NCI-H2081 (cell line): ENCODE measurements at places on chromosomes 16 and 17.
A peak's percentile ranks its signal among the peaks of the same experiment; 100 is the strongest.

- DNase-seq: no peak
Observed at GRCh38 chr16:8935989-8936388, 27.7 kb downstream of the USP7 start.

GRCh38 chr17:22145605-22146178 lies 453.4 kb downstream of the KCNJ18 start:
- no peak for DNase-seq

- DNase-seq: no peak
Observed at GRCh38 chr16:3625911-3626732, 14.7 kb upstream of the SLX4 start.

DNA sequence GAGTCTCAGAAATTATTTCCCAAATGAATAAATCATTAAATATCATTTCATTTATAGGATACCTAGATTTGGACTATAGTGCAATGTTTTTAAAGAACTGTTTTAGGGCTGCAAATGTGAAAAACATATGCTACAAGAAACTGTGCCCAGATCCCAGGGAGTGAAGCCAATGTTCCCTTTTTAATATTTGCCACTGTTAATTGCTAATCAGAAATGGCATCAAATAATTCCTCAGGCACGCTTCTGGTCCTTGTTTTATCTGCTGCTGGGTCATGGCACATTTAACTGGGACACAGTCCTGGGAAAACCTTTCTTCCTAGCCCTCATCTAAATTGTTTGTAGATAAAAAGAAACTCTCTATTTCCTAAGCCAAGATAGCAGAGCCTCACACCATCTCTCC lies 79.3 kb upstream of the CNTNAP4 start:
- no peak for DNase-seq

DNA sequence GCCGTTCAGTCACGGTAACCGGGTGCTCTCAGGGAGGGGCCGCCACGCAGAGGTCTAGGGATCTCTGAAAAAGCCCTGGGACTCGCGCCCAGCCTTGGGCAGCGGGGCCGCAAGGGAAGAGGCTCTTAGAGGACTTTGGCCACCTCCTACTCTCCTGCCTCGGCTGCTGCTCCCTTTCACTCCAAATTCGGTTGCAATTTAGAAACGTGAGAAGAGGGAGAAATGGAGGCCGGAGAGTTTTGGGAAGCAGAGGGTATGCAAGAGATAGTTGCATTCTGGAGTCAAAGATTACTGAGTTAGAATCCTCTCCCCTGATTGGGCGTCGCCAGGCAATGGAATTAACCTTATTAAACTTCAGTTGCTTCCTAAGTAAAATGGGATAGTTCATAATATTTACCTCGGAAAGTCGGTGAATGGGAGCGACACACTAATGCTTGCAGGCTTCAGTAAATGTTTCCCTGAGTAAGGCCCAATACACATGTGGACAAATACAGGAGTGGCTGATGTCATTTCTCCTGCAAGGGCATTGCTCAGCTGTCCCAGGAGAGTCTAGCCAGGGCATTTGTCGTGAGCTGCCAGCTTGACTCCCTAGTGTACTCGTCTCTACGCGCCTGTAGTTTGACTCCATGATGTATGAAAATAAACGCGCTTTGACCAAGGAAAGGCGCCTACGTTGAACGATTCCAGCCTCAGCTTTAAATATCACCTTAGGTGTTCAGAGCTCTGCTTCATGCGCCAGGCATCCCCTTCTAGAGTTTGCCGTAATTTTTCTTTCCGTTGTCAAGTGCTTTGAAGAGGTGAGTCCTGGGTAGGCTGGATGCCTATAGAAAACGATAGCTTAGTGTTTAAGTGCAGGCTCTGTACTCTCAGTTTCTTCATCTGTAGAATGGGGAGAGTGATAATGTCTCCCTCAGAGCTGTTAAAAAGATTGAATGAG lies 667 bp downstream of the OGFOD1 start:
- DNase-seq: no peak

DNA sequence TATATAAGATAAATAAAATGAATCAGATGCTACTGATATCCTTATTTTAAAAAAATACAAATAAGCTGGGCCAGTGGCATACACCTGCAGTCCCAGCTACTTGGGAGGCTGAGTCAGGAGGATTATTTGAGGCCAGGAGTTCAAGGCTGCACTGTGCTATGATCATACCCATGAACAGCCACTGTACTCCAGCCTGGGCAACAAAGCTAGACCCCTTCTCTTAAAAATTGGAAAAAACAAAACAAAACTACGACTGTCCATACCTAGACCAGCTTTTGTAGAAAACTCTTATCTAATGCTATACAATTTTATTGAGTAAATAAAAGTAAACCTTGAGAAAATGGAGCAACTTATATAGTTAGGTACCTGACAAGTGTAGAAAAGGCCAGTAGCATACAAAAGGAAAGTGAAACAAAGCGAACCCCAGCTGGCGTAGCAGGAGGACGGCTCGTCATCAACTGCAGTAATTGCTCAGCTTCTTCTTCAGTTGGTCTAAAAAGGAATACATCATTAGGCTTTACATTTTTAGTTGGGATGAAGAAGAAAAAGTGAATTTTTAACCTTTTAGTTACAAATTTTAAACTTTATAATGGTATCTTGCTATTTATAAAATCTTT lies 23.6 kb downstream of the INTS2 start:
- no peak for DNase-seq

GRCh38 chr17:63071797-63072196 lies 105.8 kb downstream of the TANC2 start:
- no peak for DNase-seq

DNA sequence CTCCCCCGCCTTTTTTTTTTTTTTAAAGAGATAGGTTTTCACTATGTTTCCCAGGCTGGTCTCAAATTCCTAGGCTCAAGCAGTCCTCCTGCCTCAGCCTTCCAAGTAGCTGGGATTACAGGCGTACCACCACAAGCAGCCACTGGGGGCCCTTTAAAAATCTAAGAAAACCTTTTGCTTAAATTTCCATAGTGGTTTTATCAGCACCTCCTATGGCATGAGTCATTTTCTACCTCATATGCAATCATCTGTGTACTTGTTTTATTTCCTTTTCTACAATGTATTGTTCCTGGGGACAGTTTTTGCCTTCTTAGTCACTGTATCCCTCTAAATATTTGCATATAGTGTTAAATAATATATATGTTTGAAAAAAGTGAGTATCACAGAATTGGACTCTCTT lies 29.2 kb downstream of the GNA13 start:
- no peak for DNase-seq

GRCh38 chr17:82314727-82315605 lies 2.4 kb downstream of the CD7 start:
- no peak for DNase-seq

- no peak for DNase-seq
Observed at GRCh38 chr16:53042235-53042701, 10.4 kb downstream of the CHD9NB start.

- no peak for DNase-seq
Observed at GRCh38 chr17:44263345-44263902, 4.5 kb downstream of the SLC4A1 start.

DNA sequence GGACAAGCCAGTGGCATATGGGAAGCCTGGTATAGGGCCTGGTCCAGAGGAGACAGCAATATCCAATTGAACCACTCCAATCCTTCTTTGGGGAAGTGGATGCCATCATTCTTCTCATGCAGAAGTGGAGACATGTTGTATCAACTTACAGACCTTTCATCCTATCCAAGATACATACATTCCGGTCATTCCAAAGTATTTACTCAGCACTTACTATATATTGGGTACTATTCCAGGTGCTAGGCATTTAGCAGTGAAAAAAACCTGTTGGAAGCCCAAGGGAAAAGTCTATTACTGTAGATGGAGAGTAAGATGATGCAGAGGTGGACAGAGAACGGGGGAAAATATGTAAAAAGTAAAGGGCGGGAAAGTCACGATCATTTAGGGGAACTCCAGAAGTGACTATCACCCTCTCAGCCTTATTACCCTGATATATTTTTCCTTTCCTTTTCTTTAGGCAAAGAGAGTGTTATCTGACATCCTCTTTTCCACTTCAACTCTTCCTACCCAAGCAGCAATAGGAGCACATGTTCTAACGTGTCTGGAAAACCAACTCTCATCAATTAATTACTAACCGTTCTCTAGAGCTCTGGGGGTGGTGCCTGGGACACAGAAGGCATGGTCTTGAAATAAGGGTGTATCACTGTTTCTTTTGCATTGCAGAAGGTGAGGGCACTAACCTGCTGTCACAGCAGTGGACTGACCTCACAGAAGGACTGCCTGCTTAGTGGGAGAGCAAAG lies 210.1 kb upstream of the MAF start:
- DNase-seq: no peak

- DNase-seq: no peak
Observed at GRCh38 chr16:64751906-64752305, 370.0 kb downstream of the CDH11 start.

DNA sequence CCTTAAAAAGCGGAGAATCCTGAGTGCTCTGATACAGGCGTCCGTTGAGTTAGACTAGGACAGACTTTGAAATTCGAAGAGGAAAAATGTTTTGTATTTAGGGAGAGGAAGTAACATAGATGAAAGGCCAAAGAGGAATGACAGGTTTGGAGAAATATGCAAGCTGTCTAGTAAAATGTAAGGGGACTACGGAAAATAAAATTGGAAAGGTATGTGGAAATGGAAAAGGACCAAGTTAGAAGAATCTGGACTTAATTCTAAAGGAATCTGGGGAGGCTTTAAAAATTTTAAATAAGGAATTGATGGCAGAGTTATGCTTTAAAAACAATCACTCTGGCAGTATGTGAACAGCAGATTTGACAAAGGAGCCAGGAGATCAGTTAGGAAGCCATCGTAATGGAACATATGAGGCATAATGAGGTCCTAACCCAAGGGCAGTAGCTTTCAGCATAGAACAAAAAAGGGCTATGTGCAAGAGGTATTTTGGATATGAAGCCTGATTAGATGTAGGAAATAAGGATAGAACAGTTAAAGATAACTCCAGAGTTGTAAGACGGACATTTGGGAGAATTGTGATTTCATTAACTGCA lies 38.3 kb downstream of the CYB561 start:
- no peak for DNase-seq

DNA sequence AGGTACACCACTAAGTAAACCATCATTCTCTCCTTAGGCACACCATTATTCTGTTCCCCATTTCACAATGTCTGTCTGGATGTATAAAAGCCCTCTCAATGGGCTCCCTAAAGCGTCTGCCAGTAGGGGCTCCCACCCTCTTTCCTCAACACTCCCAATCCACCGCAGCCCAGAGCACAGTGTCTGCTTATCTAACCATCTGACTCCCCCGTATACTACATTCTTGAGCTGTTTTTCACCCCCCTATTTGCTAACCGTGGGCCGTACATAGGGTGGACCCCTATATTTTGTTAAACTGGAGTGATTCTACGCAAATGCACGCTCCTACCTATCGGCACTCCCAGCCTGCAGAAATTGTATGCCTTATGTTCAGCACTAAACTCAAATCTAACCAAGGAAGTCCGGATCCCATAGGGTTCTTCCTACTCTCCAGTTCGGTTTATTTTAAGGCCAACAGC lies 685 bp upstream of the PSMD3 start:
- DNase-seq: peak; percentile 41

DNA sequence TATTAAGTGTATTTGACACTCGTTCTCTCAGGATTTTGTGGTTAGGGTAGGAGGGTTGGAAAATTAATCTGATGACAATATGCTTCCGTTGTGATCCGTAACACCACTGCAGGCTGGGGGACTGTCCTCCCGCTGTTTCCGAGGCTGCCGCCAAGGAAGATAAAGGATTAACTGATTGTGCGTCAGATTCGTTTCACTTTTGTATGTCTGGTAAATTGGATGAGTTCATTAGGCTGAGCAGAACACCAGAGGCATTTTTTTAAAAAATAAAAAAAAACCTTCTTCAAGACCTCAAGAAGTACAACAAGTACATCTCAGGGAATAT lies 486.7 kb upstream of the SALL1 start:
- DNase-seq: no peak

GRCh38 chr17:74386386-74386785 lies 19.1 kb downstream of the GPR142 start:
- DNase-seq: no peak

DNA sequence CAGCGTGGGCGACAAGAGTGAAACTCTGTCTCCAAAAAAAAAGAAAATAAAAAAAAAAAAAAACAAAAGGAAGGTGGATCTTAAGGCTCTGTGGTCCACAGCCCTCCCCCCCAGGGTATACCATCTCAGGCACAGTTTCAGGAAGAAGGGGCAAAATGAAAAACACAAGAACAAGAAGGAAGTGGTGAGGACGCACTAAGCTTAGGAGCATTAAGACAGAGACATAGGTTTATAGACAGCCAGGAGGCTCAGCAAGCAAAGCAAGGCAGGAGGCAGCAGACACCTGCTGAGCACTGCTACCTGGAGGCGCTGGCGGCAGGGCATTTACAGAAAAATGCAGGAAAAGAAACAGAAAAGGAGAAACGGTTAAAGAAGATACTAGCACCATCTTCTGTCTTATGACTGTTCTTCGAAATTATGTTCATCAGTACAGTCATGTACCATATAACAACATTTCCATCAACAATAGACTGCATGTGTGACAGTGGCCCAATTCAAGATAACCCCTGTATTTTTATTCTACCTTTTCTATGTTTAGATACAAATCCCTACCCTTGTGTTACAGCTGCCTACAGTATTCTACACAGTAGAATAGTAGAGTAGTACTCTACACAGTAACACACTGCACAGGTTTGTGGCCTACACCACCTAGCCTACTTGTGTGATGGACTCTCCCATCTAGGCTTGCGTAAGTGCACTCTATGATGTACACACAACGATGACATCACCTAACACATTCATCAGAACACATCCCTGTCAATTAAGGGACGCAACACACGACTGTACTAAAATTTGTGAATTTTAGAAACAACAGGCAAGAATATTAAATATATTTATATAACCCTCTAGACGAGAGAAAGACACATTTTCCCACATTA lies 62.5 kb downstream of the XPO6 start:
- no peak for DNase-seq

- no peak for DNase-seq
Observed at GRCh38 chr17:79947351-79948031, 88.2 kb downstream of the TBC1D16 start.

GRCh38 chr16:63289834-63290460 lies 1253.7 kb upstream of the CDH8 start:
- DNase-seq: peak; percentile 32

DNA sequence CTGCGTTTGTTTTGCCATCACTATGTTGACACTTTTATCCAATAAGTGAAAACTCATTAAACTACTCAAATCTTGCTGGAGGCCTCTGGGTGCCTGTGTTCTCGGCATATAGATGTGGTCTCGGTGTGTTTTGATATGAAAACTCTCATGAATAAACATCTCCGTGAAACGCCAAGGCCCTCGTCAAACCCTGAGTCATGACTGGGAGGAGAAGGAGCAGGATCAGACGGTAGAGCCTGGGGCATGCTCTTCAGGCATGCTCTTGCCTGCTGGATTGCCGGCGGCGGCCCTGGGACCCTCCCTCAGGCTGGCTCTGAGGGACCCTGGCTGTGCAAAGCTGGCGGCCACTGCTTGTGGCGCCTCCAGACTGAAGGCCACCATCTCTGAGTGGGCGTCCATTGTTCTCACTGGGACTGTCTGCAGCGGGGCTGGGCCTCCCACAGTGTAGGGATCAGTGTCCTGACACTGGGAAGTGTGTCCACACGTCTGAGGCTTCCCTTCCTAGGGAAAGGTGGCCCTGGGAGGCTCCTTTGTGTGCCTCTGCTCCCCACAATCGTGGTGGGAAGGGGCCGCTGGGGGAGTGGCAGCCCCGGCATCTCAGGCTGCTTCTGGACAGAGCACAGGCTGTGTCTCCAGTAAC lies 1.7 kb upstream of the NPB start:
- no peak for DNase-seq
